ENCODE measurements at places on chromosomes 7 and 10.
A peak's percentile ranks its signal among the peaks of the same experiment; 100 is the strongest.

- DNase-seq = no peak
Observed at GRCh38 chr7:103343758-103344452, 662 bp downstream of the DNAJC2 start.

DNA sequence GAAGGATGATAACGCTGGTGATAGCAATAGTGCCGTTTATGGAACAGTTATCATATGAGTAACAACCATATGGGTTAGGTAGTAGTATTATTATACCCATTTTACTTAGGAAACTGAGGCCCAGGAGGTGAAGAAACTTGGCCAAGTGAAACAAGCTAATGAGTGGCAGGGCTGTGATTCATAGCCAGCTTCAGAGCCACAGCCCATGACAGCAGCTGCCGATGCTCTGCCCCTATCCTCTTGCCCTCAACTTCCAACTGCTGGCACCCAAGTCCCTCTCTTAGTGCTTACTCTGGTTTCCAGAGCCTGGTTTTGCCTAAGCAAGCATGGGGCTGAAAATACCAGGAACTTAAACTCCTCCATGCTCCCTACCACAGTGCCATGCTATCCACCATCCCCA is 12.3 kb downstream of the SH3PXD2A start:
- DNase-seq = no peak

DNA sequence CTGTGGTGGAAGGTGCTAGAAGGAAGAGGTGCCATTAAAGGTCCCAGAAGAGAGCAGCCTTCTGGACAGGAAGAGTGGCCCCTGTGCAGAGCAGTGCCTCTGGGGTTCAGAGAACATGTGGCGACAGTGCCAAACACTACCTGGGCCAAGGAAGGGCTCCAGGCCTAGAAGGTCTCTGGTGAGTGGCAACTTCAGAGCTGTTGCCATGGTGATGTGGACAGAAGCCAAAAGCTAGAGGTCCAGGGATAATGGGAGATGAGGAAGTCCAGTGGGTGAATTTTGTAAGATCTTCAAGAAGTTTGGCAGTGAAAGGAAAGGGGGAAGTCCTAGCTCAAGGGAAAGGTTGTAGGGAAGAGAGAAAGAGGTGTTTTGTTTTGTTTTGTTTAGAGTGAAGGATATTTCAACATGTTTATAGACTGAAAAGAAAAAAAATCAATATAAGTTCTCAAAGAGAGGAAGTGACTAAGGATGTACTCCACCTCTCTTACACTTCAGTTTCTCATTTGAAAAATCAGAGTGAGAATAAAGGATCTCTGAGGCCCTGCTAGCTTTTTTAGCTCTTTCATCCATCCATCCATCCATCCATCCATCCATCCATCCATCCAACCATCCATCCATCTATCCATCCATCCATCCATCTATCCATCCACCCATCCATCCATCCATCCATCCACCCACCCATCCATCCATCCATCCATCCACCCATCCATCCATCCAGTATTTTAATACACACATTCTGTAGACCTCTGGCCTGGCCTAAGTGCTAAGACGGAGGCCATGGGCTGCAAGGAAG is 77.1 kb upstream of the DUSP5 start:
- no peak for DNase-seq

GRCh38 chr10:86635402-86635801 is 18.9 kb upstream of the OPN4 start:
- DNase-seq = peak; percentile 73

GRCh38 chr7:77348371-77348813 is 67.8 kb downstream of the GSAP start:
- DNase-seq = peak; percentile 40

DNA sequence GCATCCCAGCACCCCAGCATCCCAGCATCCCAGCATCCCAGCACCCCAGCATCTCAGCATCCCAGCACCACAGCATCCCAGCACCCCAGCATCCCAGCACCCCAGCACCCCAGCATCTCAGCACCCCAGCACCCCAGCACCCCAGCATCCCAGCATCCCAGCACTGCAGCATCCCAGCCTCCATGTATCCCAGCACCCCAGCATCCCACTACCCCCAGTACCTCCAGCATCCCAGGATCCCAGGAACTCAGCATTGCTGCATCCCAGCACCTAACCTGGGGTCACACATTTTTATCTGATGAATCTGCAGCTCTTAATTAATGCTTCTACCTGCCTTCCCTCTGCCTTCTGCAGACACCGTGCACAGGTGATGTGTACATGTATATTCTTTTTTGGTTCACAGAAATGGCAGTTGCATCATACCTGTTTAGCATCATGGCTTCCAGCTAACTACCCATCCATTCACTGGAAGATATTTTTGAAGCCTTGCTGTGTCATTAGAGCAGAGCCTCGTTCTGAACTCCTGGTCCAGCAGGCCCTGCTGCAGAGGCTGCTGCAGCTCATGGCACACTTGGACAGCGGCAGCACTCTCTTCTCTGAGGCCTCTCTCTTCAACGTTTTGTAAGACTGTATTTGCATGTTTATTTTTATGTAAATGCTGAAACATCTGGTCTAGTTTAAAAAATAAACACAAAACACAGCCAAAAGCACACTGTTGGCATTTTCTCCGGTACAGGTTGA is 4.6 kb upstream of the CFAP46 start:
- no peak for DNase-seq

Measured in AG09309 (cell line).